ENCODE measurements at places on chromosomes 2 and 18.

- no peak for DNase-seq
Measured at GRCh38 chr2:136530146-136530545, 235.2 kb upstream of the THSD7B start.

DNA sequence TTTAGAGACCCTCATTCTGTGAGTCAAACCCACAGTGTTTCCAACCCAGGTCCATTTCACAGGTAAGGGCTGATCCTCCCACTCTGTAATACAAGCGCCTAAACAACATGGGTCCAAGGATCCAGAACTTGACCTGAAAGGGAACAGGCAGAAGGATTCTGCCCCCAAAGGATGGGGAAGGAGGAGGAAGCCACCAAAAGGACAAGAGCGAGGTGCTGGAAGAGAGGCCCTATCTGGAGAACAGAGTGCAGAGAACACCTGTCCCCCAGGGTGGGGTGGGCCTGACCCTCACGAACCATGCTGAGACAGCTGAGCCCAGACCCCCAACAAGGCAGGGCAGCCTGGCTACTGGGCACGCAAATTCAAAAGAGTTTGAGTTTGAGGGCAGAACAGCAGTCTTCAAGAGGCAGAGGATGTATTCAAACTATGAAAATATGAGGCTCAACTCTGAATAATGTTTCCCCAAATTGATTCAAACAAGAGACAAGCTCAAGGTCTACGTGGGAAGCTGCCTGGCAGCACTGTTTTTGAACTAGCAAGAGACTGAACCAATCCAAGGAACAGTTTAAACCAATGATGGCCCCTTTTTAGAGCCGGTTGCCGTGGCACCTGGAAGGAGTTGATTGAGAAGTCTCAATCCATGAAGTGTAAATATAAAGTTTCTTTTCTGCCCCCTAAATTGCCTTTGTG, 212.7 kb downstream of the ALPK2 start:
- DNase-seq = no peak

DNA sequence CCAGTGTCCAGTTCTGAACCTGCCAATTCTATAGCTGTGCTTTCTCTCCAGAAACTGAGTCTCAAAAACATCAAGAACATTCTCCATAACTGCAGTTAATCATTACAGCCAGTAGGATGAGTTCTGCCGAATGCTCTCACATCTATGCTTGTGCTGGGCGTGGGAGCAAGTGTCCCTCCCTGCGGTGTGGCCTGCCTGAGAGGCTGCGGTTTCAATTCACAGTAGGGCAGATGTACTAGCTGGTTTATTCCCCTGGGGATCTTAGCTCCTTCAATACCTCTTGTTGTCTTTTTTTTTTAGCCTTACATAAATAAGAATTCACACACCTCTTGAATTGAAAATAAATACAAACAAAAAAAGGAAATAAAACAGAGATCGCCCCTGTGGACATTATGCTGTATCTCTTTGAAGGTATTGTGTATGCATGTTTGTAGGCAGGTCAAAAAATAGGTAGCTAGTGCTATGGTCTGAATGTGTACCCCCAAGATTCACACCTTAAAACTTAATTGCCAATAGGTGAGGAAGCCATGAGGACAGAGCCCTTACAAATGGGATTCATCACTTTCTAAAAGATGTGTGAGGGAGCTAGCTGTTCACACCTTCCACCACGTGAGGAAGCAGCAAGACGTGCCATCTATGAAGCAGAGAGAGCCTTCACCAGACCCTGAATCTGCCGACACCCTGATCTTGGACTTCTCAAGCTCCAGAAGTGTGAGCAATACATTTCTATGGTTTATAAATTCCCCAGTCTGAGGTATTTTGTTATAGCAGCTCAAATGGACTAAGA, 74.3 kb downstream of the BCL2L11 start:
- no peak for DNase-seq

DNA sequence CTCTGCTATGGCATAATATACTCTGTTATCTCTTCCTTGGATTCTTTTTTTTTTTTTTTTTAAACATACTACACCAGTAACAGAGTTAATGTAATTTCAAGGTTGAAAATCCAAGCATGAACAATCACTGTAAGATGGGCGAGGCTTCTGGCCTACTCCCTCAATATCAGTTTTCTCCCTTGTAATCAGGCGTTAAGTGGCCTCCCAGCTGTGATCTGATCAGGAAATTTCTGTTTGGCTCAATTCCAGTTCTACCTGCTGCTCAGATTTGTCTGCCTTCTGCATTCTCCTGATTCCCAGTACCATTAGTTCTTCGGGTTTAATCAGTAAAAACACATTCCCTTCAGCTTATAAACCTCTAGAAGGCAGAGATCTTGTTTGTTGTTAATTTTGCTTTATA, 18.6 kb downstream of the PRKD3 start:
- DNase-seq = no peak

Measured in pons (tissue), 1 donor.